ENCODE measurements at places on chromosomes 3 and 15. TPM values are rescaled to one million over a fixed set of nuclear protein-coding genes. Genes with fewer than 3 reads are reported as not detected.

DNA sequence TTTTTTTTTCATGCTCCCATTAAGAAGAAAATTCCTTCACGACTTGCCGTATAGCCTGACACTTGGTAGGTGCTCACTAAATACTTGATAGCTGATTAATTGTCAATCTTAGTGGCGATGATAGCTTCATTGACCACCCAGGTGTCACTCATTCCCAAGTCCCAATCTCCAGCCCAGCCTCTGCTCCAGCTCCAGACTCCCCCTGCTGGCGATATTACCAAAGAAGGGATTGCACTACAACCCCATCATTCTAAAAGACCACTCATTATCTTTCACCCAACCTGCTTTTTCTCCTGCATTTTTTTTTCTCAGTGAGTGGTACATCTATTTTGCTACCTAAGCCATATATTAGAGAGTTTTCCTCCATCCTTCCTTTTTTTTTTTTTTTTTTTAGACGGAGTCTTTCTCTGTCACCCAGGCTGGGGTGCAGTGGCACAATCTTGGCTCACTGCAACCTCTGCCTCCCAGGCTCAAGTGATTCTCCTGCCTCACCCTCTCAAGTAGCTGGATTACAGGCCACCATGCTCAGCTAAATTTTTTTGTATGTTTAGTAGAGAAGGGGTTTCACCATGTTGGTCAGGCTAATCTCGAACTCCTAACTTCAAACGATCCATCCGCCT lies 19.5 kb upstream of the COMMD2 start:
- no peak for DNase-seq

DNA sequence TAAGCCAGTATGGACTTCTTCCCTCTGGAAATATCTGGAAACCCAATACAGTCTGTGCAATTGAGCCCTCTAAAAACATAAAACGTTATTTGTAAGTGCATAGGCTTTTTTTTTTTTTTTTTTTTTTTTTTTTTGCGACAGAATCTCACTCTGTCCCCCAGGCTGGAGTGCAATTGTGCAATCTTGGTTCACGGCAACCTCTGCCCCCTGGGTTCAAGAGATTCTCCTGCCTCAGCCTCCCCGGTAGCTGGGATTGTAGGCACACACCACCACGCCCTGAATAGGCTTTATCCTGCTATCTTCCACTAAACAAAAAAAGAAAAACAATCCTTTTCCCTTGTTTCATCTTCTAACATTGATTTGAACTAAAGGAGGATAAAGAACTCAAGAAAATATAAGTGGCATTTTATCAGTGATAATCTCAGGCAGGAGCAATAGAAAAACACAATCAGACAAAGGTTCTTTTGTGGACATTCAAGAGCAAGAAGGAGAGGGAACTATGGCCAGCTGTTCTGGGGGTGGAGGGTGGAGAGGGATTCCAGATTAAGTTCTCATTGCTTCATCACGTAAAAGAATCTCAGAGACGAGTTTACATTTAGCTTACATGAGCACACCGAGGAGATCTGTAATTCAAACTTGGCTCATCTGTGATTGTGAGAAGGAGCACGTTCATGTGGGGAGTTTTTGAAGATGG lies 68.6 kb downstream of the ITGB5 start:
- DNase-seq = no peak

TGM5 gene
- polyA plus RNA-seq = not detected

GOLGA6L10 gene
- polyA plus RNA-seq = 3.5 TPM
